ENCODE measurements at places on chromosomes 3 and 15. TPM values are rescaled to one million over a fixed set of nuclear protein-coding genes. Genes with fewer than 3 reads are reported as not detected.

- DNase-seq = no peak
Observed at GRCh38 chr3:24229468-24230221, 265.0 kb downstream of the THRB start.

- no peak for DNase-seq
Observed at GRCh38 chr15:85500729-85501128, 120.3 kb downstream of the AKAP13 start.

DNA sequence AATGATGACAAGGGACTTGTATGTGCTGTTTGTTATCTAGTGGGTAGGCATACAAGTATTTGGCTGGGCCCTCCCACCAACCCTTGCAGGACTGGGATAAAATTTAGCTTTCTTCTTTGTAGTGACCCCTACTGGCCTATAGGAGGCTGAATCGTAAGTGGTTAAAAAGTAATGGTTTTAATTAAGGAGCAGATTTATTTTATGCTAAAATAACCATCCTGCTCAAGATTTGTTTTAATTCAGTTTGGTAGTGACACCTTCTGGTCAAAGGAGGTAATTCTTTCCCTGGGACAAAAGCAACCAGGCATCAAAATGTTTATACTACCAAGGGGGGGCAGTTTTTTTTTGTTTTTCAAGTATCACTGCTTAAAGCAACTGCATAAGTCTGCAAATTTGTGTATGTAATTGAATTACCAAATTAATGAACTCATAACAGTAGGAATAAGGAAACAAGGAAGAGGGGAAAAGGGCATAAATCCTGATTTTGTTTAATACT is 70.7 kb downstream of the TOP2B start:
- peak; percentile 29 for DNase-seq

GRCh38 chr3:15892311-15893227 is 94.8 kb upstream of the ANKRD28 start:
- no peak for DNase-seq

- peak; percentile 78 for DNase-seq
Observed at GRCh38 chr3:30626443-30627180, 20.2 kb downstream of the TGFBR2 start.

GRCh38 chr3:31132132-31132769 is 237.8 kb upstream of the GADL1 start:
- DNase-seq = peak; percentile 54

DNA sequence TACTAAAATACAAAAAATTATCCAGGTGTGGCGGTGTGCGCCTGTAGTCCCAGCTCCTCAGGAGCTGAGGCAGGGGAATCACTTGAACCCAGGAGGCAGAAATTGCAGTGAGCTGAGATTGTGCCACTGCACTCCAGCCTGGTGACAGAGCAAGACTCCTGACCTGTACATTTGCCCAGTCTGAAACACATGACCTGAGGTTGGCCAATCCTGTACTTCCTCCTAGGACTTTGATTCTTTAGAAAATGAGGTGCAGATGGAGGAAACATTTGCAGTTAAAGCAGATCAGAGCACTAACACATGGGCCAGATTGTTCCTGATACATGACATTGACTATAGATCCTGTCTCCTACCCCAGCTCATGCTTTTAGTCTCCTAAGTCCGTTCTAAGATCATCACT is 28.9 kb upstream of the LPP start:
- no peak for DNase-seq

- no peak for DNase-seq
Observed at GRCh38 chr3:2526926-2527325, 428.3 kb downstream of the CNTN4 start.

DNA sequence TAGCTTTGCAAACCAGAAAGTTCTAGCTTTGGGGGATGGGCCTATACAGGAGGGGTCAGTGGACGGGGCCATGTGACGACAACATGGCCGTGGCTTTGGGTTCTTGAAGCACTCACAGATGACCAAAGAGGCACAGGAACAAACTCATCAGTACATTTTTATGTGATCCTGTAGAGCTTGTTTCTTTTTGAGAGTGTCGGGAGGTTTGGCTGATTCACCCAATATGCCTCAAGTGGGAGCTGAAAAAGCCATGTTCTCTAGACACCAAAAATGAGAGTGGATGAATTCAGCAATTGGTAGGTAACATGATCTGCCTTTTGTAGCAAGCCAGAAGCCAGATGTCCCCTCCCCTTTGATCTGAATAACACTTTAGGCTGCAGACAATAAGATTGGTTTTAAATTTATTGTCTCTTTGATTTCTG is 30.1 kb downstream of the GREM1 start:
- no peak for DNase-seq

DNA sequence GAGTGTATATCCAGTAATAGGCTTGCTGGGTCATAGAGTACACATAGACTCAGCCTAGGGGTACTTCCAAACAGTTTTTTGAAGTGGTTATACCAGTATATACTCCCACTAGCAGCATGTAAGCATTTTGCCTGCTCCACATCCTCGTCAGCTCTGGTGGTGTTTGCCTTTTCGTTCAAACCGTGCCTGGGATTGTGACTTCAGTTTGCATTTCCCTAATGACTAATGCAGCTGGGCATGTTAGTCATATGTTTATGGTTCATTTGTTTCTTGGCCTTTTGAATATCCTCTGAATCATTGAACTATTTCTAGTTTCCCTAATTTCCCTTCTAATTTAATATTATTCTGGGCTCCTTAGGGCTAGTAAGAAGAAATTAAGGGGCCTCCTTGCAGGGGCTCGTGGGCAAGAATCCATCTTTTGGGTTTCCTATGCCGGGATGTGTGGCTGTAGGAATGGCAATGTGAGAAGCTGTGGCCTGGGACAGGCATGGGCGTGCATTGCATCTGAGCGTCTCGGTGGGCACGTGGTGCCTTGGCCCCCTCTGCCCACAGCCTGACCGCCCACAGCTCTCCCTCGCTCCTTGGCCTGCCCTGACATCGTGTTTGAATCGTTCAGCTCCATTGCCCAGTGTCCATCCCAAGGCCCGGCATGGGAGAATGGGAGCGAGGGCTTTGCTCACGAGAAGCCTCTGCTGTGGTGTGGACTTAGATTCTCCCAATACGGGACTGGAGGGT is 26.4 kb downstream of the FAH start:
- DNase-seq = no peak

DNA sequence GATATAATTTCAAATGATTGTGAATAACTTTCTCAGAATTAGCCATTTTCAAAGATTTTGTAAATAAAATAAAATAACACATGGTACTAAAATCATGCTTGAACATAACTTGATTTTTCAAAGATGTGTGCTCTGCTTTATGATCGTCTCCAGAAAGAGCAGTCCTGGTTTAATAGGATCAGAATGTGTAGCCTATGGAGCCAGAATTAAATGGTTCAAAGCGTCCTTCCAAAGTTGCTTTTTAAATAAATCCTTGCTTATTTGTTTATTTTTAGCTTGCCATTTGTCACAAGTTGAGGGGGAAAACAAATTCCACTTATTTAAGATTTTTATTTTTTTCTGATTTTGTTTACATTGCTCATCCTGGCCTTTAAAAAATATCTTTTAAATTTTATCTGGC is 123.7 kb upstream of the SPRED1 start:
- DNase-seq = no peak

DNA sequence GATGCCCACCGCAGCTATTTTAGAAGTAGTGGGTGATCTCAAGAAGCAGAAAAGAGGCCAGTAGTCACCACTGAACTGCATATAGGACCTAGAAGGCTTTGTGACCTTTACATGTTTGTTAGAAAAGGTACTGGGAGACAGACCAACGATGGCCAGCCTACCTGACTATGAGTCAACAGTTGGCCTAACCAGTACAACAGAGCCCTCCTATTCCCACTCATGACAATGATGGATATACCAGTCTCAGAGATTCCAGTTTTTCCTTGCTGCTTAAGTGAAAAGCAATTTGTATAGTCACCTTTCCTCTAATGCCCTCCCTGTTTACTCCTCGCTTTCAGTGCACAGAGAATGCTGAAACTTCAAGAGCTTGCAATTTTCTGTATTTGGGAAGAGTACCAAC is 86.6 kb upstream of the PPIB start:
- no peak for DNase-seq

- DNase-seq = no peak
Observed at GRCh38 chr3:194126790-194127189, 9.2 kb upstream of the HES1 start.

- DNase-seq = no peak
Observed at GRCh38 chr15:34847598-34847997, 52.2 kb upstream of the ACTC1 start.

DNA sequence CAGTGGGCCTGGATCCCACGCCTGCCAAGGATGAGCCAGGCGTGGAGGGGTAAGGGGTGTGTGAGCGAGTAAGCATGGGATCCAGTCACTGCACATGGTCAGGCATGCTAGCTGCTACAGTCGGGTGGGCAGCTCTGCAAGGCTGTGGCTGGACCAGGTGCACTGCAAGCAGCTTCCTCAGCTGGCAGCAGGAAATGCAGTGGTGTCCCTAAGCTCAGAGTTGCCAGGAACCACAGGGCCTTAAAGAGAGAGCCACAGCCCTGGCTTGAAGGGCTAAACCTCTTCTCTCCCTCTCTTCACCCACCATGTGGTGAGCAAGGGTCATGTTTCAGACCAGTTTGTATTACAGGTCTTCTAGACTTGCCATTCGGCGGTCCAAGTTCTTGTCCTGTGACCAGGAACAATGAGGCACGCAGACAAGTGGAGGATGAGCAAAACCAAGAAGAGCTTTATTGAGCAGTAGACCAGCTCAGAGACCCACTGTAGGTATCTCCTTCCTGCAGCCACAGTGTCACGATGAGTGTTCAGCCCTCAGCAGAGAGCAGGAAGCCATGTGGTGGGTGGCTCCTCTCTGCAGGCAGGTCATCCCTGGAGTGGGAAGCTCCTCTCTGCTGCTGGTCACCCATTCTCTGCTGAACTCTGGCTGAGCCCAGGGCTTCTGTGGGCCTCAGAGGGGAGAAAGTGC is 511.9 kb downstream of the PYDC2 start:
- no peak for DNase-seq

GRCh38 chr3:20125897-20126296 is 60.1 kb downstream of the SGO1 start:
- DNase-seq = no peak

DNA sequence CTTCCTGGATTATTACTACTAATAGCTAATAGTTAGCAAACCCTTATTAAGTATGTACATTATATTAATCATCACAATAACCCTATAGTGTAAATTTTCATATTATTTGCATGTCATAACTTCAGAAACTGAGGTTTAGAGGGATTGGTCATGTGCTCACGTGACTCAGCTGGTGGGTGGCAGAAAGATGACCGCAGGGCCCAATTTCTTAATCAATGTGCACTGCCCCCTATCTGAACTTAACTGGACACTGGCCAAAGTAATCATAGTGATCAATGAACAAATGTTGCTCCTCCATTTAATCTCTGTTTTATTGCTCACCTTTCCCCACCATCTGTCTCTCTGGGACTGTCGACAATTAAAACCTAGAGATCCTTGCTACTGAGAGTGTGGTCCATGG is 52.2 kb downstream of the PLD1 start:
- no peak for DNase-seq

- no peak for DNase-seq
Observed at GRCh38 chr15:41935566-41936020, 36.8 kb downstream of the EHD4 start.

GRCh38 chr3:67719333-67719732 is 64.9 kb upstream of the SUCLG2 start:
- DNase-seq = no peak

GRCh38 chr15:24898715-24899272 is 56.0 kb upstream of the SNRPN start:
- DNase-seq = no peak

- no peak for DNase-seq
Observed at GRCh38 chr15:60425461-60425860, 27.7 kb upstream of the ANXA2 start.

DNA sequence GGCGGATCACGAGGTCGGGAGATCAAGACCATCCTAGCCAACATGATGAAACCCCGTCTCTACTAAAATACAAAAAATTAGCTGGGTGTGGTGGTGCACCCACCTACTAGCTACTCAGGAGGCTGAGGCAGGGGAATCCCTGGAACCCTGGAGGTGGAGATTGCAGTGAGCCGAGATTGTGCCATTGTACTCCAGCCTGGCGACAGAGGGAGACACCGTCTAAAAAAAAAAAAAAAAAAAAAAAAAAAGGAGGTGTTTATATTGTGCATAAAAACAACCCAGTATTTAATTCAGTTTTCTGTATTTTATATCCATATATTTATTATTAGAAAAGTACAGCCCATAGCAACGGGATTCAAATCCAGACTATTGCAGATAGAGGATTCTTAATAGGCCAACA is 129.1 kb upstream of the SOX2 start:
- DNase-seq = no peak

- DNase-seq = no peak
Observed at GRCh38 chr3:160675566-160676124, 1.3 kb upstream of the ARL14 start.

DNA sequence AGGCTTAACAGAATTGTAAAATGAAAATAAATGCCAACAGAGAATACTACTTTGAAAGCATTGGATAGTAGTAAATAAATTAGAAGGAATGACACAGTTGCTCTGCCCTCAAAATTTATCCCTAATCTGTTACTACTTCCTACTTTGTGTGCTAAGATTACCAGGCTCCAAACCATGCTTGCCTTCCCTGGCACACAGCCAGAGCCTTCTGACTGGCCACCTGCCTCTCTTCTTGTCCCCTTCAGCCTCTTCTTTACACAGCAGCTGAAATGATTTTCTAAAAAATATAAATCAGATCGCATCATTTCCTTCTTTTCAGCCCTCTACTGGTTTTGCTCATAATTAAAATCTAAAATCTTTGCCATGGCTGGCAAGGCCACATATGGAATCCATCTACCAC is 334.1 kb downstream of the FHIT start:
- no peak for DNase-seq

DNA sequence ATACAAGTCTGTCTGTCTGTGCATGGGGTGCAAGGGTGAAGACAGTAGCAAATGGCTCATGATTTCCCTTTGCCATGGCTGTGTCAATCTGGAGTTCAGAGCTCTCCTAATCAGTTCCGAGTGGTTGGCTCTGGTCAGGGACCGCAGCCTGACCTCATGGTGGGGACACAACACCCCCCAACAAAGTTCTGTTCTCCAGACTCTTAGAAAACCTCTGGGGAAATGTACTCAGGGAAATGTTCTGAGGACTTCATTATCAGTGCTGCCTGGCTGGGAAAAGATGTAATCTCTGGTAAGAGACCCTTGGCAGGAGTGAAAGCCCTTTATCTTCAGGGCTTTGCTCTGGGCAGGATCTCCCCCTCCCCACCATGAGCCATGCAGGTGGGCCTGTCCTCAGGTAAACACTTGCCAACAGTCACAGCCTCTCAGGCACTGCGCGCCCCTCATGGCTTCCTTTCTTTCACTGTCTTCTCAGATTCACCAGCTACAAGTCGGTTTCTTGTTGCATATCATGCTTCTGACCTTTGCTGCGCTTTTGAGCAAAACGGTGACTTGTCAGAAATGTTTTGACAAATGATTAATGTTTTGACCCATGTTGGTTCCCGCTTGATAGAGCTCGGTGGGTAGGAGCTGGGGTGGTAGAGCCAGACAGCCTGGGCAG is 95.5 kb downstream of the ST6GAL1 start:
- DNase-seq = no peak

TNFSF10 gene
- total RNA-seq = 0.20 TPM

CPLX3 gene
- total RNA-seq = not detected

TGM5 gene
- total RNA-seq = not detected

EAF2 gene
- 4.4 TPM for total RNA-seq

KLHL40 gene
- not detected for total RNA-seq

FRG2C gene
- total RNA-seq = not detected

ABI3BP gene
- 0.15 TPM for total RNA-seq

PDZRN3 gene
- 0.17 TPM for total RNA-seq

KCNMB2 gene
- total RNA-seq = not detected

SCAANT1 gene
- not detected for total RNA-seq

PRICKLE2 gene
- total RNA-seq = 0.05 TPM

TICRR gene
- 24.8 TPM for total RNA-seq
